ENCODE measurements at places on chromosomes 4 and X.

DNA sequence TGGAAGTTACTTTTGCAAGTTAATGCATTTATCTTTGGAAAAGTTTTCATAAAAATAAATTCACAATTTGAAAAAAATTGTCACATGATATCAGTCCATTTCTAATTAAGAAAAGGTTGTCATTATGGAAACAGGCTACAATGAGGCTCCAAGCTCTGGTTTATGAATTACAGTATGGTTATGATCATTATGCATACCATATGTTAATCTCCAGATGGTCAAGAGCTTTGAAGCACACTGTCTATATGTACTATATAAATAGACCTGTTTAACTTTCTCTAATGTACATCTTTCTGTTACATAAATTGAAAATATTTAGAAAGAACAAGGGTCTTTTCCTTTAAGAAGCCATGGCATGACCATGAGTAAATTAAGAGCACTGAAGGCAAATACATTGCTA is 2338.8 kb downstream of the PCDH7 start:
- DNase-seq, result no peak

DNA sequence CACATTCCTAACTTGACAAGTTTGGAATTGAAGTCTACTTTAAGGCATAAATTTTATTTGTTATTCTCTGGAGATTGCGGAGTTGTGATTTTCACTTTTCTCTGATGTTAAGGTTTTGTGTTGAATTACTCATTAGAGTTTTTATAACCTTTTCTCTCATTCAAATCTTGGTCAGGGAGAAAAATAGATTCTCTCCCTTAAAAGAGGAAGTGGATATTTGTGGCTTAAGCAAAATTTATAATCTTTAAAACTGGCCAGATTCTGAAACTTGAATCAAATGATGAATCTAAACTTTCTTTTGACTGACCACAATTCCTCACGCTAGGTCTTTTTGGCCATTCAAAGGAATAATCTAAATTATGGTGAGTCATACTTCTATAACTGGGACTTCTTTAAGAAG is 361.4 kb downstream of the TEX13C start:
- DNase-seq, result no peak

GRCh38 chr4:6772223-6772928 is 10.2 kb upstream of the KIAA0232 start:
- DNase-seq, result no peak

DNA sequence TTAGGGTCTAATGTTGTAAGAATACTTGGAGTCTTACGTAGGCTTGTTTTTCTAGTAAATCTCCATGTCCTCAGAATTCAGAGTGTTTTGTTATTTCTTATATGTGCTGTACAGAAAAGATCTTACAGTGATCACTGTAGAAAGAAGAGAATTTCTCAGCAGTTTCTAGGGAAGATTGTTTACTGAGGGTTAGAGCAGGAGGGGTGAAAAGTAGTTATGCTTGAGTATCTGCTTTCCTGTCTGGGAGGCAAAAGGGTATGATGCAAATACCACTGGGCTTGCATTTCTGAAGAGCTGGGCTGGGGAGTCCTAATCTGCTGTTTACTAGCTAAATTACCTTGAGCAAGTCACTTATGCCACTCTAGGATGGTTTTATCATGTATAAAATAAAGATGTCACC is 78.2 kb downstream of the BEND4 start:
- no peak for DNase-seq

DNA sequence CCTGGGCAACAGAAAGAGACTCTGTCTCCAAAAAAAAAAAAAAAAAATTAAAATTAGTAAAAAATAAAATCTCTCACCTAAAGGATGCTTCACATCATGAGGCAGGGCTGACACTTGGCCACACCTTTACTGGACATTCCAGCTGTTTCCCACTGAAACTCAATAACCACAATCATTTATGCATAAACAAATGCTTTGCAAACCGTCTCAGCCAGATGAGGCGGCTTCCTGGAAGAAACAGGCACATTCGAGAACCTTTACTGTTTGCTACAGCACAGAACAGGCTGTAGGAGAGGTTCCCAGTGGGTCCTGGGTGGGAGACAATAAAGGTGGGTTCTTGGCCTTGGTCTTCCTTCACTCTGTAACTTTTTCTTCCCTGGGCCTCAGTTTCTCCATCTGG is 10.9 kb upstream of the TBC1D14 start:
- DNase-seq, result no peak

DNA sequence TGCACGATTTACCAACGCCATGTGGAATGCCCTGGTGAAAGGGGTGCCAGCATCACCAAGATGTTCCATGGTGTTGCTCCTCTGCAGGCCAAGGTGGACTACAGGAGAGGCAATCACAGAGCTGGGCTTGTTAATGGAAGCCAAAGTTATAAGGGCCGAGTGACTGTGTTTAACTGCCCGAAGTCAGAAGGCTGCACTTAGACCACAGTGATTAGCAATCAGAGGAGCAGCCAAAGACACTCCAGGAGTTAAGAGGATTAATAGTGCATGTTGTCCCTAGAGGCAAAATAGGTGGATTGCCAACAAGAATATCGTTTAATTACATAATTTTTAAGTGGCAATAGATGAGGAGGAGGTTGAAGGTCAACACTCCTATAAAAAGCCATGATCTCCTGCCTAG is 22.8 kb upstream of the SLC25A43 start:
- DNase-seq, result no peak

DNA sequence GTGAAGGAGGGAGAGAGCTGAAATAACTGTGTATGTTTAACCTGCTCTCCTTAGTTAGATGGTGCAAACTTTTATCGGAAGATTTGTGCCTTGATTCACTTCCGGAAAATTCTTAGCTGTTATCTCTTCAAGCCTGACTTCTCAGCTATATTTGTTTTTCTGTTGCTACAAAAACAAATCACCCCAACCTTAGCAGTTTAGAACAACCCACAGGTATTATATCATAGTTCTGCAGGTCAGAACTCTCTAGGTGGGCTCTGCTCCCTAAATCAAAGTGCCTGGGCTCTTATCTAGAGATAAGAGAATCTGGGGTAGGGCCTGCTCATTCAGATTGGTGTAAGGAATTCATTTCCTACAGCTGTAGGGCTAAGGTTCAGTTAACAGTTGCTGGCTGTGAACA is 15.1 kb upstream of the CEP135 start:
- no peak for DNase-seq

- no peak for DNase-seq
Measured at GRCh38 chr4:147590249-147590920, 26.8 kb upstream of the TMEM184C start.

GRCh38 chr4:182404376-182404775 is 161.2 kb downstream of the TENM3 start:
- no peak for DNase-seq

- no peak for DNase-seq
Measured at GRCh38 chr4:25928379-25929297, 14.6 kb downstream of the SMIM20 start.

DNA sequence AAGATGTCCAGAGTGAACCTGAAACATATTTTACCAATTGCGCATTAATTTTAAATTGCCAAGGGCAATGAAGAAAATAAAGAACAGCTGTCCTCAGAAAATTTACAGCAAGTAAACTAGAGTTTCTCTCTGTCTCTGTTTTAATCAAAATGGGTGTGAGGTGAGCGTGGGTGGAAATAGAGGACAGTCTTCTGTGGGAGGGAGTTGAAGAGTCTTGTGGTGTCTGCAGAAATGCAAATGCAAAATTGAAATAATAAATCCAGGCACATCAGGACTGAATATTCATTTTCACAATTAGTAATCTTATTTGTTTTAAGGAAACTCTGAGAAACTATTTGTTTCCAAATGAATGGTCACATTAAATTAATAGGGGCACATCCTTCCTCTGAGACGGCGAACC is 192.0 kb downstream of the ARHGAP10 start:
- no peak for DNase-seq

DNA sequence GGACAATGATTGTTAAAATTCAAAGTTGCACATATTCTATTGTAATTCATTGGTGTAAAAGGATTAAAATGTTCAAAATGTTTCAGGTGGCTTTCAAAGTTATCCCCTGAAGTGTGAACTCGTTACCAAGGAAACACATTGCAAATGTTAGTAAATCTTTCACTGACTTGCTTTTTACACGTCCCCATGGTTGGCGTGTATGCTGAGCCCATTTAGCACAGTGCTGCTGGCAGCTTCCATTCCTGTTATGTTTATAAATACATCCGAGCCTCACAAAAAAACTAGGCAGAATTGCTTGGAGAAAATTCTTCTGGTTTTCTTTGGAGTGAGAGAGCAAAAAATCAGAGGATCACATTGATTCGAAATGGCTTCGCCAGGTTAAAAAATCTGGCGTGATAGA is 105.9 kb upstream of the HPGD start:
- DNase-seq, result no peak

GRCh38 chr4:40550948-40551462 is 78.7 kb downstream of the RBM47 start:
- DNase-seq, result no peak

GRCh38 chr4:47690611-47691010 is 147.3 kb downstream of the CORIN start:
- no peak for DNase-seq

GRCh38 chr4:98908703-98909262 is 20.1 kb downstream of the EIF4E start:
- DNase-seq, result no peak

DNA sequence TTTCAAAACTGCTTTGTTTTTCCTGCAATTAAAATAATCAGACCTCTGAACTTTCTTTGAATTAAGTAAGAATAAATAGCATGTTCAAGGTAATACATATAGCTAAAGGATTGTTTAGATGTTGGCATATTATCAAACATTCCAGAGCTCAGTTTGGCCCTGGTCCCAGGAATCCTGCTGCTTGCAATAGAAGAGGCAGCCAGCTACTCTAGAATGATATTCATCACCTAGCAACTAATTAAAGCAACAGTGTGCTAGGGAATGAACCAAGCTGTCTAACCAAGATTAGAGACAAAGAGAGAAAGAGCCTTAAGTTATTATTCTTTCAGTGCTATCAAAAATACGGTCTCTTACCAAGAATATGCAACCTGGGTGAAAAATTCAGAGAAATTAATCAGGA is 460.9 kb downstream of the GABRG1 start:
- no peak for DNase-seq

GRCh38 chr4:65033899-65034298 is 624.6 kb upstream of the TECRL start:
- DNase-seq, result no peak

GRCh38 chr4:2269206-2269531 is 7.3 kb upstream of the MXD4 start:
- no peak for DNase-seq

- DNase-seq, result no peak
Measured at GRCh38 chrX:40504801-40505605, 75.8 kb upstream of the ATP6AP2 start.

DNA sequence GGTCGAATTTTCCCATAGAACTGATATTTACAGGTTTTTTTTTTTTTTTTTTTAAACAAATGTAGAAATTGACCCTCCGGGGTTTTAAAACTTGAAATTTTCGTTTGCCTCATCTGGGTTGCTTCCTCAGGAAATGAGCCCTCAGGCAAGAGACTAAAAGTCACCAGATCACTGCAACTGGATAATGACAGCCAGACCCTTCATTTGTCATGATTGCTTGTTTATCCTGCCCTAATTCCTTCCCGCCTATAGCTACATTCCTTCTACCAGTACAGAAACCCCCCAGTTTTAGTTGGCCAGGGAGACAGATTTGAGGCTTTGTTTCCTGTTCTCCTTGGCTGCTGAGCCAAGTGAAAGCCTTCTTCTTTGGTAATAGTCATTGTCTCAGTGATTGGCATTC is 44.0 kb upstream of the IGFBP7 start:
- DNase-seq, result no peak

GRCh38 chrX:55132416-55132815 is 43.6 kb downstream of the PAGE2 start:
- DNase-seq, result no peak

- no peak for DNase-seq
Measured at GRCh38 chr4:113666386-113667114, 95.0 kb downstream of the CAMK2D start.

GRCh38 chr4:105282489-105282888 is 135.8 kb downstream of the TET2 start:
- DNase-seq, result no peak

- no peak for DNase-seq
Measured at GRCh38 chr4:86916392-86916791, 18.4 kb upstream of the AFF1 start.

DNA sequence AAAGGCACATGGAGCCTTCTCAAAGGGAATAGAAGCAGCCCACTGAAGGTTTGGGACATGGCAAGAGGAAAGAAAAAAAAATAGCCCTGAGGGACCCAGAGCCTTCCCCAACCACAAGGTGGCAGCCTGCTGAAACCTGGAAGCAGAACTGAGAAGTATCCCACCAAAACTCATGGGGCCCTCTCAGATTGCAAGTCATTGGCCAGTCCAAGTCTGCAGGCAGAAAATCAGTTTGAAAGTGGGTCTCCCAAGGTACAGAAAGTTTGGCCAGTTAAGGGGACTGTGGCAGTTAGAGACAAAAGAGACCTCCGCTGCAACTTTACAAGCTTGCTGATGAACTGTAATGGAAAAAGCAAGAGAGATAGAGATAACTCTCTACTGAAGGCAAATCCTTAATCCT is 155.8 kb downstream of the ANTXR2 start:
- DNase-seq, result no peak

GRCh38 chr4:120314969-120315368 is 248.3 kb upstream of the MAD2L1 start:
- DNase-seq, result no peak

DNA sequence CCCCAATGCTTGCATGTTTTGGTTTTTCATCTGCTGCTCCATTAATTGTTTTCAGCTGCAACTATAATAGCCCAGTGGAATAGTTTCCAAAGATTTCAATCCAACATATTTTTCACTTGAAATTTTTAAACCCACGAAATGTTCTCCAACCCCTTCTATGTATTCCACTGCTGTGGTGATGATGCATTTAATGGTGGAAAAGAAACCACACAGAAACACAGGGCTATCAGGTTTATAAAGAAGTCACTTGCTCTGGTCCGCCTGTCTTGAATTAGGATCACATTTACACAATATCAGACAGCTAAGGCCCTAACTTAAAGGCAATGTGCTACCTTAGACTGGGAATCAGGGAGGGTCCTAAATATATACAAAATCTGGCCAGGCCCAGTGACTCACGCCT is 35.0 kb downstream of the OPHN1 start:
- no peak for DNase-seq

Data from stimulated activated CD8-positive, alpha-beta memory T cell treated with anti-CD3 and anti-CD28 coated beads, Interleukin-7, amount 100 ng/mL, for 1 hour (primary cell).